ENCODE measurements at places on chromosomes 1 and 21.

- H3K4me3 ChIP-seq, result no peak overlapping the region
- no peaks in the 10 kb centered on the region for H3K27me3 ChIP-seq
- H3K36me3 ChIP-seq, result no peaks in the 10 kb centered on the region
- H3K27ac ChIP-seq, result peak overlapping the region; percentile 94
- peak; percentile 85 for DNase-seq
- peaks cover 99% of the 10 kb centered on the region for H3K4me1 ChIP-seq
These were observed 11.4 kb downstream of the SOX13 start for GRCh38 chr1:204084247-204084772.

DNA sequence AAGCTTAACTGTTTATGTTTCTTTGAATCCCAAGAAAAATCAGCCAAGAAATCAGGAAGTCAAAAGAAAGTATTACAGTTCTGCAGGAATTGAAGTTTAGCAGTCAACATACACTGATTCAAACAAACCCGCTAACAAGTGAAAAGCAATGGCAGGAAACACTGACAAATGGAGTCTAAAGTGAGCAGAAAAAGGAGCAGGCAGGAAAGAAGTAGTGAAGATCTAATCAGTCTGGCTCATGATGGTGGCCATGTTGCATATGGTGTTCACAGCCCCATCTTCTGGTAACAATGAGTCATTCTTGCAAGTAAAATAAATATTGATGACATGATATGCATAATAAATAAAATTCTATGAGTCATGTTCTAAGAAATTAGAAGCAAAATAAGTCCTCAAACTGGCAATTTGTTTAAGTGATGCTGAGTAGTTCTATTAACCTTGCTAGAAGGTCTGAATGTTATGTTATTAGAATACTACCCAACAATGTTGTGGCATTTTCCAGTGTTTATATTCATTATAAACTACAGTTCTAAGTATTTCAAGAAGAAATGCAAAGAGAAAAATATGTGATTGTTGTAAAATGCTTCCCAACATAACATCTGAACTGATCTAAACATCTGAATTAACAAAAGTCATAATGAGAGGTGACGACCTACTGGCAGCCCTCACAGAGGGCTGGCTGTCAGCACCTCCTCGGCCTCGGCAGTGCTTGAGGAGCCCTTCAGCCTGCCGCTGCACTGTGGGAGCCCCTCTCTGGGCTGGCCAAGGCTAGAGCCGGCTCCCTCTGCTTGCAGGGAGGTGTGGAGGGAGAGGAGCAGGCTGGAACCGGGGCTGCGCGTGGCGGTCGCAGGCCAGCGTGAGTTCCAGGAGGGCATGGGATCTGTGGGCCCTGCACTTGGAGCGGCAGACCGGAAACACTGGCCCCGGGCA, 5.7 kb upstream of the ACBD6 start:
- DNase-seq, result no peak
- no peaks in the 10 kb centered on the region for H3K27me3 ChIP-seq
- no peak overlapping the region for H3K27ac ChIP-seq
- H3K36me3 ChIP-seq, result no peaks in the 10 kb centered on the region
- H3K4me1 ChIP-seq, result peaks cover 6% of the 10 kb centered on the region

- H3K36me3 ChIP-seq, result no peaks in the 10 kb centered on the region
- H3K27ac ChIP-seq, result no peak overlapping the region
- no peaks in the 10 kb centered on the region for H3K4me1 ChIP-seq
- no peak for DNase-seq
- H3K27me3 ChIP-seq, result no peaks in the 10 kb centered on the region
- no peak overlapping the region for H3K4me3 ChIP-seq
These were observed 16.1 kb upstream of the SLAMF1 start for GRCh38 chr1:160662910-160663309.

DNA sequence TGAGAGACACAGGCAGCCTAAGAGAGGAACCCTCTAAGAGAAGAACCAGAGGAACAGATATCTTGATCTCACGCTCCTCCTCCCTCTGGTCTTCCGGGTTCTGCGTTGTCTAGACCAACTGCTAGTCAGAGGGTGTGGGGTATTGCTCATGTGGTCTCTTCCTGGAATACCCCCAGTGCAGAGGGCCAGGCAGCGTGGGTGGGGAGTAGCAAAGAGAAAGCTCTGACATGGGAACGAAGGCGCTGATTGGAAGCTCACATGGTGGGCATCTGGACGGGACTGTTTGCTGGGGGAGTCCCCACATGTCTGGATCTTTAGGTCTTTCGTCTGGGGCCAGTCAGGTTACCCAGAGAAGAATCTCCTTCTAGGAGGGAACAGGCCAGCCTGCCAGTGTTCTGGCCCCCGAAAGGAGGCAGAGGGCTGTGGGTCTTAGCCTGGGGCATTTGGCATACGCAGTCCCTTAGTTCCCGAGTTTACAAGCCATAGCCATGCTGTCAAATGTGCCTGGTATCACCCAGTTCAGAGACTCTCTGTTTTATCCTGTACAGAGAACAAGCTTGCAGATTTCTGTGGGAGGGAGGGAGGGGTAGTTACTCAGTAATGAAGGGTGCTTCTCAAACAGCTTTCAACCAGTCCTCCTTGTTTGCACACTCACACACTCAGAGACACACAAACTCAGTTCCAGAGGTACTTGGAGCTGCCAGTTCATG, 18.3 kb upstream of the IL6R start:
- H3K27ac ChIP-seq, result no peak overlapping the region
- no peak overlapping the region for H3K4me3 ChIP-seq
- no peak for DNase-seq
- no peaks in the 10 kb centered on the region for H3K36me3 ChIP-seq
- H3K4me1 ChIP-seq, result no peaks in the 10 kb centered on the region
- H3K27me3 ChIP-seq, result no peaks in the 10 kb centered on the region

GRCh38 chr1:44784094-44785028, 3.6 kb downstream of the BEST4 start:
- H3K4me3 ChIP-seq, result peak overlapping the region; percentile 63
- H3K27ac ChIP-seq, result no peak overlapping the region
- no peaks in the 10 kb centered on the region for H3K27me3 ChIP-seq
- H3K36me3 ChIP-seq, result peaks cover 11% of the 10 kb centered on the region
- peaks cover 28% of the 10 kb centered on the region for H3K4me1 ChIP-seq

DNA sequence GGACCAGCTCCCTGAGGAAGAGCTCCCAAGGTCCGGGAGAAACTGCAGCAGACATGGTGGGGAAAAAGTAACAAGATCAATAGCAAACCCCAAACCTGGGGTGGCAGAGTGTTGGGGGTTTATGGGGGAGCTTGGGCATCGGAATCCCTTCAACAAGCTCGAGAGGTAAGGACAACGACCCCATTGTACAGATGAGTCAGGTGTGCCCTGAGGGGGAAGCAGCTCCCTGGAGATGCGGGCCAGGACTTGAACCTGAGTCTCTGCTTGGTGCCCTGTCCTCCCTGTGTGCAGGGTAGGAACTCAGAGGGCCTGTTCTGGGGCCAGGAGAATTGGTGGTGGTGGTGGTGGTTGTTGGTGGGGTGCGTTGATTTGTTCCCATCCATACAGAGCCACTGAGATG, 125.4 kb downstream of the PTPRU start:
- DNase-seq, result no peak
- H3K36me3 ChIP-seq, result no peaks in the 10 kb centered on the region
- H3K27ac ChIP-seq, result no peak overlapping the region
- H3K4me1 ChIP-seq, result no peaks in the 10 kb centered on the region
- H3K27me3 ChIP-seq, result peaks cover 8% of the 10 kb centered on the region
- no peak overlapping the region for H3K4me3 ChIP-seq

- H3K27ac ChIP-seq, result no peak overlapping the region
- no peak overlapping the region for H3K4me3 ChIP-seq
These were observed 105.9 kb downstream of the SIPA1L2 start for GRCh38 chr1:232524056-232524455.

DNA sequence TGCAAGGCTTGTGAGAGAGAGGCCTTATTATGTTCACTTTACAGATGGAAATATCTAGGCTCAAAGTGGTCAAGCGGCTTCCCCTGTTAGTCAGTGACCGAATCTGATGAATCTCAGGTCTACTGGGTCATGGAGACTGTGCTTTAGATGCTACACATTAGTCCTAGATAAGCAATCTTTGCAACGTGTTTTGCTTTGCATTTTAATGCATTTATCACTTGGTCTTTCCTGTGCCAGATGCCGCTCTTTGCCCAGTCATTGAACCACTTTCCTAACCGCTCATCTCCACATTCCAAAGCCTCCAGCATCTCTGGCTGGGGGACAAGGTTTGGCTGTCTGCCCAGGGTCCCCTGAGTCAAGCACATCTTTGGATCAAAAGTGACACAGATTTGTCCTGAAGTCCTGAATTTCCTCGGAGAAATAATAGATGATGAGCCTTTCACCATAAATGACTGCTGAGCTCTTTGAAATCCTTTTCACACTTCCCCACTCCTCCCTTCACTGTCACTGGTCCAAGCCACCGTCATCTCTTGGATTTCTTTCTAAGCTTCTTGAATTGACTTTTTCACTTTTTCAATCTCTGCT, 96.0 kb upstream of the USP24 start:
- no peak overlapping the region for H3K4me3 ChIP-seq
- no peaks in the 10 kb centered on the region for H3K36me3 ChIP-seq
- H3K27ac ChIP-seq, result no peak overlapping the region
- H3K27me3 ChIP-seq, result no peaks in the 10 kb centered on the region
- DNase-seq, result no peak

DNA sequence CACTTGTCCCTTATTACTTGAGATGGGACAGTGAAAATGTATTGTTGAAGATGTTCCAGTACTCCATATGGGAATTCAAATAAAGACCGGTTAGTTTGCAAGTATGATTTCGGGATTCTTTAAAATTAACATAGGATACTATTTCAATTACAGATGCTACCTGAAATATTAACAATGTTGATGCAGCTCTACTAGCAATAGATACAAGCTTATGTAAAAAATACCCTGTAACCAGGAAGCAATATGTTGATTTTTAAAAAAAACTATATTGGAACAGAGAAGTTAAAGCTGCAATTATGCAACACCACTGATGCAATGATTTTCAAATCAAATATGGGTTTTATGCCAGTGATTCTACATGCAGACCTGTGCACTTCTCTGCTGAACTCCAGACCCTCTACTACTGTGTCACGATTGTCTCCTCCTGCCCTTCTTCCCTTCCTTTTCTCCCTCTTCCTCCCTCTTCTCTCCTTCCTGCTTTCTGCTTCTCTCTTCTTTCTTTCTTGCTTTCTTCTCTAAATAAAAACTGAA, 179.2 kb downstream of the ATP6V1G3 start:
- no peak overlapping the region for H3K4me3 ChIP-seq
- no peak for DNase-seq
- no peaks in the 10 kb centered on the region for H3K36me3 ChIP-seq
- H3K27ac ChIP-seq, result no peak overlapping the region
- H3K4me1 ChIP-seq, result no peaks in the 10 kb centered on the region

DNA sequence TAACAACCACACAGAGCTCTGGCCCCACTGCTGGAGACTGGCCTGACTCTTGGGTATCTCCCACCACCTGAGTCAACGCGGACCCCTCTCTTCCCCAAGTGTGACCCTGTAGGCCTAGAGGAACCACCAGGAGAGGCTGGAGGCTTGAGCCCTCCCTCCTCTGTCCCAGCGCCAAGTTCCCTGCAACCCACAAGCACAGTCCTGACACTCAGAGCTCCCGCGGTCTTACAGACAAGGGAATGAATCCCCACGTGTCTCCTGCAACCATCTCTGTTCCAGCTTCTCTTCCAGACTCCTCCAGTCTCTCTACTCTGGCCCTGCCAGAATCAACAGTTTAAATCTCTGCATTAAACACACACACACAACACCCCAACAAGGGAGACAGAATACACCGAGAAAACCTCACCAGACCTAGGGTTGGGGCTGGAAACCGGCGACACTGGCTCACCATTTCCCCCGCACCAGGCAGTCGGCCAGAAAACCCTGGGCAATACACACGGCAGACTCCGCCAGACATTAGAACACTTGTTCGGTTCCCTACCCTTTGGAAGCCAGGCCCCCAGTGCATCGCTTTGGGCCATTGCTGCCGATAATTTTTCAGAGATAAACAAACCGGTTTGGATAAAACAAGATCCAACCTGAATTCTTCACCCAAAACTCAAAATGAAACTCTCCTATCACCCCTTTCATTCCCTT, 21.7 kb downstream of the CASZ1 start:
- no peaks in the 10 kb centered on the region for H3K27me3 ChIP-seq
- no peak overlapping the region for H3K4me3 ChIP-seq
- no peak for DNase-seq
- peaks cover 59% of the 10 kb centered on the region for H3K4me1 ChIP-seq
- peak overlapping the region; percentile 4 for H3K27ac ChIP-seq
- no peaks in the 10 kb centered on the region for H3K36me3 ChIP-seq

DNA sequence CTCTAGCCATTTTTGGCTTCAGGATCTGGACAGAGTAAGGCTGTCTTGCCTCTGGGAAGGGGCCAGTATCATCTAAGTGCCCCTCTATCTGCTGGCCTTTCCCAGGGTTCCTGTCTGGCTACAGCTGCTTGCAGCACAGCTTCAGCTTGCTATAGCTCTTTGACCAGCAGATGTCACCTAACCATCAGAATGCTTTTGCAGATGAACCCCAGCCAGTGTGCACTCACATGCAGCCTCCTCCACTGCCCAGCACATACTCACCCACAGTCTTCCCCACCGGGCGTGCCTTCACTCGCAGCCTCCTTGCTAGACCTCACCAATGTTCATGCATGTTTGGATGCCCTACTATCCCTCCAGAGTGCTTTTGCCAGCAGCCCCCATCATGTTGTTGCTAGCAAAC, 769.0 kb downstream of the BRINP3 start:
- DNase-seq, result no peak
- no peak overlapping the region for H3K4me3 ChIP-seq

GRCh38 chr1:167880580-167881021, 33.3 kb downstream of the ADCY10 start:
- no peaks in the 10 kb centered on the region for H3K4me1 ChIP-seq
- no peaks in the 10 kb centered on the region for H3K27me3 ChIP-seq
- no peak overlapping the region for H3K27ac ChIP-seq
- no peak overlapping the region for H3K4me3 ChIP-seq
- no peaks in the 10 kb centered on the region for H3K36me3 ChIP-seq

DNA sequence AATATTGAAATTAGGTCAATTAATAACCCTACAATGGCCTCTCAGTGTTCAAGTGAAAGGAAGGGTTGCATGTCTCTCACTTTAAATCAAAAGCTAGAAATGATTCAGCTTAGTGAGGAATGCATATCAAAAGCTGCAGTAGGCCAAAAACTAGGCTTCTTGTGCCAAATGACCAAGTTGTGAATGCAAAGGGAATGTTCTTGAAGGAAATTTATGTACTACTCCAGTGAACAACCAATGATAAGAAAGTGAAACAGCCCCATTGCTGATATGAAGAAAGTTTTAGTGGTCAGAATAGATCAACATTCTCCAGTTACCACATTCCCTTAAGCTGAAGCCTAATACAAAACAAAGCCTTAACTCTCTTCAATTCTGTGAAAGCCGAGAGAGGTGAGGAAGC, 10.0 kb downstream of the MAEL start:
- no peaks in the 10 kb centered on the region for H3K27me3 ChIP-seq
- H3K4me1 ChIP-seq, result no peaks in the 10 kb centered on the region
- H3K27ac ChIP-seq, result no peak overlapping the region
- no peaks in the 10 kb centered on the region for H3K36me3 ChIP-seq
- DNase-seq, result no peak
